Activated T-helper 2 cell treated with anti-CD3 and anti-CD28 coated beads, Interferon-gamma antibody, Interleukin-2, Interleukin-4, amounts not matched to agents 10 μg/mL and 5 μg/mL and 100 μg/mL, durations not matched to agents 14 hours and 24 hours and 36 hours (primary cell): ENCODE measurements at places on chromosomes 6 and 20.

- H3K27ac ChIP-seq = no peak overlapping the region
- DNase-seq = no peak
- no peaks in the 10 kb centered on the region for H3K4me1 ChIP-seq
- H3K27me3 ChIP-seq = peaks cover 7% of the 10 kb centered on the region
- H3K4me3 ChIP-seq = no peak overlapping the region
Observed at GRCh38 chr20:58755062-58755697, 62.6 kb downstream of the NPEPL1 start.

GRCh38 chr20:48789781-48790472 lies 37.9 kb downstream of the PREX1 start:
- no peak for DNase-seq
- peaks cover 51% of the 10 kb centered on the region for H3K4me1 ChIP-seq
- no peak overlapping the region for H3K27ac ChIP-seq
- H3K36me3 ChIP-seq = peaks cover 15% of the 10 kb centered on the region

DNA sequence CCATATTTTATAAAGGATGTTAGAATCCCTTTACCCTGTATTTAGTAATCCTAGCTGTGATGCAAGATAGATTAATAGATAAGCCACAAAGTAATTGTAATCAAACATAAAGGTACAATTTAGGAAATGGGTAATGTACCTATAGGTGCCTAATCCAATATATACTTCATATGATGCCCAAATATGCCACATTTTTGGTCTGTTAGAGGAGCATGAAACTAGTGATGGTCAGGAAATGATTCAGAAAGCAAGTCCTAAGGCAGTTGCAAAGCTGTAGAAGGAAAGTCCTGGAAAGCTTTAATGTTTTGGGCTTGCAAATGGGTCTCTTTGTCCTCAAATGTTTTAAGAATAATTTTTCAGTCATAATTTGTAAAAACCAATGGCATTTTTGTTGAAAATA lies 76.6 kb upstream of the PTPRK start:
- H3K4me1 ChIP-seq = peaks cover 24% of the 10 kb centered on the region
- H3K36me3 ChIP-seq = no peaks in the 10 kb centered on the region
- H3K27me3 ChIP-seq = peaks cover 1% of the 10 kb centered on the region
- H3K27ac ChIP-seq = no peak overlapping the region
- DNase-seq = no peak

DNA sequence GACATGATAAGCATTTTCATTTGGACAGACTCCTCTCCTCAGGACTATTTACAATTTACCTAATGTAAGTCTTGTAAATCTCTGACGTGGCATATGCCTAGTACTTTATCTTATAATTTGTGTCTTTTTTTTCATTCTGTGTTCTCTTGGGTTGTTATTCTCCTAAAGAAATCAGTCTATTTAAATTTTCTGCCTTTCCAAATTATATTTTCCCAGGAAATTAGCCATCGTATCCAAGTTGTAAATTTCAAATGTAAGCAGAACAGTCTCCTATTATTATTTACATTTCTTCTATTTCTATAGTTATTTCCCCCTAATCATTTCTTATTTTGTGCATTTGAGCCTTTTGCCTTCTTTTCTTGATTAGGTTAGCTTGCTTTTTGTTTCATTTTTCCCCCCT lies 17.5 kb upstream of the BCAS4 start:
- no peak overlapping the region for H3K4me3 ChIP-seq
- no peak overlapping the region for H3K27ac ChIP-seq
- no peaks in the 10 kb centered on the region for H3K36me3 ChIP-seq
- H3K4me1 ChIP-seq = no peaks in the 10 kb centered on the region
- no peak for DNase-seq

DNA sequence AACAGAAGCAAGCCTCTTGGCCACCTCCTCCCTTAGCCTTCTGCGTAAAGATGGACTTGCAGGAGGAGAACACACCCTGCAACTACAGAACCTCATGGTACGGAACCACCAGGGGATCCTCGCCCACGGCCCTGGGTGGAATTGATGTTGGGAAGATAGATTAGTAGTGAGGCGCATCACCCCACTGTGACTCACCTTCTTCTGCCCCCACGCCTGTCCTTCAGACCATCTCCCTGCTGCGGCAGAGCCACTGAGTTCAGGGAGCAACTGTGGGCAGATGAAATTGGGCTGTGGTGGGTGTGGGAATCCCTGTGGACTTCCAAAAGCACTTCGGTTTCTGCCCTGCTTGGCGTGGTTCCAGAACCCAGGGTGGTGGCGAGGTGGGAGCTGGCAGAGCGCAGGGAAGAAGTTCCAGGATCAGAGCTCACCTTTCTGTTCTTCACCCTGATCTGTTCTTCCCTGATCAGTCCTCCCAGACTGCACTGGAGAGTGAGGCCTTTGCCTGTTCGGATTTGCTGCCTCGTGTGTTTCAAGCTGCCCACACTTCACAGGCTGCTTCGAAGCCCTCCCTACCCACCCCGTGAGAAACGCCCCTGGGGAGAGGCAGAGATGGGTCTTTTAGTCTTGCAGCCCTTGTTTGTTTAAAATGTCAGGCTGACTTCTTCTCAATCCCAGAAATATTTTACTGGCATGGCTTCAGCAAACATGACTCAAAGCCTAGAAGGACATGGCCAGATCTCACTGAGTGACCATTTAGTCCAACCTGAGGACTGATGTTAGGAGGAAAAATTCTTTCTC lies 92.8 kb upstream of the MLN start:
- no peak overlapping the region for H3K4me3 ChIP-seq
- H3K36me3 ChIP-seq = no peaks in the 10 kb centered on the region
- DNase-seq = no peak
- H3K27me3 ChIP-seq = peaks cover 3% of the 10 kb centered on the region

DNA sequence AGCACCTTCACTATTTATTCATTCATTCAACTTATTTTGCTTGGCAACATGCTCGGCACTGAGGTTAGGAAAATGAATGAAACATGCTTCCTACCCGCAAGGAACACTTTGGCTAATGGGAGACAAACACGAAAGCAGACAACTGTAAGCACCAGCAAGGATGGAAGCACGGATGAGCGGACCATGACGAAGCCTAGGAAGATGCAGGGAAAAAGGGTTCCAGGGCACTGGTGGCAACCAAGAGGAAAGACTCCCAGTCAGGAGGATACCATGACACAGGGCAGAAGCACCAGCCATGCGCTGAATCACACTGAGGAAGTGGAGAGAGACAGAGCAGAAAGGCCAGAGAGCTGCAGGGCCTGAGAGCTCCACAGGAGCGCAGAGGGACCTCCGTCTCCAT lies 9.8 kb downstream of the PDE10A start:
- no peaks in the 10 kb centered on the region for H3K4me1 ChIP-seq
- peaks cover 6% of the 10 kb centered on the region for H3K27me3 ChIP-seq
- no peaks in the 10 kb centered on the region for H3K36me3 ChIP-seq
- no peak overlapping the region for H3K27ac ChIP-seq
- no peak overlapping the region for H3K4me3 ChIP-seq
- no peak for DNase-seq

GRCh38 chr6:2008383-2008976 lies 236.9 kb downstream of the GMDS start:
- peaks cover 5% of the 10 kb centered on the region for H3K36me3 ChIP-seq
- H3K27me3 ChIP-seq = no peaks in the 10 kb centered on the region
- H3K4me3 ChIP-seq = no peak overlapping the region
- no peak for DNase-seq

DNA sequence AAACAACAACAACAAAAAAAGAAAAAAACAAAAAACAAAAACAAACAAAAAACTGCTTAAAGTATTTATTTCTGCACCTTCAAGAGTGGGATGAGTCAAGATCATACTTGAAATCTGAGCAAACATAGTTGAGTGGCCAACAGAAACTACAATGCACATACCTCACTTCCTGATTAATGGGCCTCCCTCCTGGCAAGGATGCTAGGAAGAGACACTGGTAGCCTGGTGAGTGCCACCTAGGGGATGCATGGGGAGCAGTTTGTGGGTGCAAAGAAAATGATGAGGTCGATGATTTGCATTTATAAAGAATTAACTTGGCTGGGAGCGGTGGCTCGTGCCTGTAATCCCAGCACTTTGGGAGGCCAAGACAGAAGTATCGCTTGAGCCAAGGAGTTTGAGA lies 808.1 kb downstream of the MAFB start:
- H3K27me3 ChIP-seq = no peaks in the 10 kb centered on the region
- no peaks in the 10 kb centered on the region for H3K4me1 ChIP-seq
- no peak for DNase-seq
- H3K36me3 ChIP-seq = no peaks in the 10 kb centered on the region
- no peak overlapping the region for H3K27ac ChIP-seq

DNA sequence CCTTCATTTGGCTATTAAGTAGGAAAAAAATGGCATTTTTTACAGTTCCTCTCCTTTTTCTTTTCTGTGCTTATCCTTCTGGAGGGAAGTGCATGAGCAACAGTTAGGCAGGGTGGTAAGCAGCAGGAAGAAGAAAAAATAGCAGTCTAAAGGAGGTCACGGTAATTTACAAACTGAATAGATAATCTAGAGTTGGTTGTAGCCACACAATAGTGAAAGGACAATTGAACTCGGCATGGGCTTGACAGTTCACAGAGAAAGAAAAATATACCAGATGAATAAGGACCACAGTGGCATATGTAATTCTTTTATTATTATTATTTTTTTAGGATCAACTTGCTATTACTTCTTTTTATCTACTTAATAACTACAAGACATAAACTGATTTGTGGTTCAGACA lies 358.6 kb downstream of the BTBD9 start:
- no peak overlapping the region for H3K27ac ChIP-seq
- H3K4me1 ChIP-seq = peaks cover 21% of the 10 kb centered on the region
- no peak overlapping the region for H3K4me3 ChIP-seq
- H3K27me3 ChIP-seq = no peaks in the 10 kb centered on the region
- peaks cover 5% of the 10 kb centered on the region for H3K36me3 ChIP-seq
- no peak for DNase-seq

- no peak overlapping the region for H3K4me3 ChIP-seq
- DNase-seq = no peak
- peaks cover 33% of the 10 kb centered on the region for H3K4me1 ChIP-seq
- H3K27me3 ChIP-seq = peaks cover 2% of the 10 kb centered on the region
Observed at GRCh38 chr6:14671261-14671681, 553.7 kb downstream of the CD83 start.

- peaks cover 5% of the 10 kb centered on the region for H3K4me1 ChIP-seq
- no peak for DNase-seq
- peaks cover 3% of the 10 kb centered on the region for H3K36me3 ChIP-seq
- H3K27ac ChIP-seq = no peak overlapping the region
Observed at GRCh38 chr6:1624058-1624850, 14.5 kb downstream of the FOXC1 start.

DNA sequence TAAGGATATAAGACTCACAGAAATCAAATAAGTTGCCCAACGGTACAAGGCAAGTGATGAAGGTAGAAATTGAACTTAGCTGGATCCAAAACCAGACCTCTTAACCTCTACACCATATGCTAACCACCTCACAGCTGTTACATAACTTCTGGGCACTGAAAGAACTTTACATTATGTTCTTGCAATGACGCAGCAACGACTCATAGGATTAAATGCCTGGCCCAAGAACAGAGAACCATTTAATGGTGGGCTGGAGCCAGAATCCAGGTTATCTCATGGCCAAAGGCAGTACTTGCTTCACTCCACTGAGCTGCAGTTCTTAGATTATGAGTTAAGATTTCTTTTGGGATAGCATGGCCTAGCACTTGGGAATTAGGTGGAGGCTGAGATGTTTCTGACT lies 4.4 kb downstream of the TRMT6 start:
- no peak overlapping the region for H3K27ac ChIP-seq
- H3K4me1 ChIP-seq = peaks cover 34% of the 10 kb centered on the region
- DNase-seq = no peak
- H3K4me3 ChIP-seq = no peak overlapping the region

GRCh38 chr6:113411011-113411410 lies 446.1 kb upstream of the MARCKS start:
- no peak overlapping the region for H3K27ac ChIP-seq
- no peaks in the 10 kb centered on the region for H3K36me3 ChIP-seq
- no peaks in the 10 kb centered on the region for H3K27me3 ChIP-seq
- no peak for DNase-seq
- H3K4me1 ChIP-seq = no peaks in the 10 kb centered on the region

DNA sequence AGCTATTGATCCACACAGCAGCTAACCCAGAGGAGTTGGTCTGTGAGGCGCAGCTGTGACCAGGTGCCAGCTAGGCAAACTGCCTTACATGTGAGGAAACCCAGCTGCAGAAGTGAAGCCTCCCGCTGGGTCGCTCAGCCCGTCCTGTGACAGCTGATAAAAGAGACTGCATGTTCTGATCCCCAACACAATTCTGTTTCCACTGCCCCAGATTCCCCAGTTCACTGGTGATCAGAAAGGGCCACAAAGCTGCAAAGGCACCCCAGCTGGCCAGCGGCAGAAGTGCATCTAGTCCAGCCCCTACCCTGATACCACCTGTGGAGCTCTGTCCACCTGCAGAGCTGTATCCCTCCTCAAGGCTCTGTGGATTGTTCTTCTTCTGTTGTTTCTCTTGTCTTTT lies 64.5 kb downstream of the CTNNBL1 start:
- H3K4me3 ChIP-seq = no peak overlapping the region
- H3K36me3 ChIP-seq = peaks cover 24% of the 10 kb centered on the region
- H3K27ac ChIP-seq = no peak overlapping the region
- no peaks in the 10 kb centered on the region for H3K27me3 ChIP-seq
- no peak for DNase-seq
- no peaks in the 10 kb centered on the region for H3K4me1 ChIP-seq

DNA sequence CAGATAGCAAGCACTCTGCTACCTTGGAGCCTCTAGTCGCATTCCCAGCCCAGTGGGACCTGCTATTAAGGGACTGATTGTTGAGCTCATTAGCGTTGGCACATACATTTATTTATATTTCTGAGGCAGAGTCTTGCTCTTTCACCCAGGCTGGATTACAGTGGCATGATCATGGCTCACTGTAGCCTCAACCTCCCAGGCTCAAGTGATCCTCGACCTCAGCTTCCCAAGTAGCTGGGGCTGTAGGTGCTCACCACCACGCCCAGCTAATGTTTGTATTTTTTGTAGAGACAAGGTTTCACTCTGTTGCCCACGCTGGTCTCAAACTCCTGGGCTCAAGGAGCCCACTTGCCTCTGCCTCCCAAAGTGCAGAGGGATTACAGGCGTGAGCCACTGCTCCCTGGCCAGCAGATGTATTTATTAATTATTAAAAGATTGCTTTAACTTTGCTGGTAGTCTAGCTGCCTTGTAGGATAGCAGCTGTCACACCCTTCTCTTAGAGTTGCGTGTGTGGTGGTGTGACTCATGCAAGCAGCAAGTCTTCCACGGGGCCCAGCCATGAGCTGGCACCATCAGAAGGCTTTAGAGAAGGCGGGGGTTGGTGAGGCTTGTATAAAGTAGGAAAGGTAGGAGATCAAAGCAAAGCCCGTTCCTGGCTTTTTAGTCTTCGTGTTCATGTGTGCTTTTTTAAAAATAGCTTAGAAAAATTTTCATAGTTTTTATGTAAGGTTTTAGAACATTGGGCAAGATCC lies 16.5 kb downstream of the ACTR5 start:
- peaks cover 17% of the 10 kb centered on the region for H3K4me1 ChIP-seq
- no peak overlapping the region for H3K4me3 ChIP-seq
- no peak for DNase-seq
- H3K27ac ChIP-seq = peak overlapping the region; percentile 13
- no peaks in the 10 kb centered on the region for H3K27me3 ChIP-seq
